HFF-Myc (cell line): ENCODE measurements at places on chromosomes 5 and 9.

DNA sequence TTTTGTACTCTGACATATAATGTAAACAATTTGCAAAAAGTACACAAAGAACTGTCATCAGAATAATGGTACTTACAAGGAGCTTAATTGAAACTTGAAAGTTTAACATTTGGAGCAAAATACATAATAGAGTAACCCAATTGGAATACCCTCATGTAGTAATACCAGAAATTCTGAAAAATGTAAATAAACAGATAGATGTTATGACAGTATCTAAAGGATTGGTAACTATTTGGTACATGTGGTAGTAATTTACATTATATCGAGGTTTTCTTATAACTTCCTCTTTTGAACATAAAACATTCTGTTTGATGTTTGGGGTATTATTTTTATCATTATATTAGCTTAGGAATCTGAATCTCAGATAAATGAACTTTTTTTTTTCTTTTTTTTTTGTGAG lies 211.7 kb upstream of the ELL2 start:
- DNase-seq, result no peak

DNA sequence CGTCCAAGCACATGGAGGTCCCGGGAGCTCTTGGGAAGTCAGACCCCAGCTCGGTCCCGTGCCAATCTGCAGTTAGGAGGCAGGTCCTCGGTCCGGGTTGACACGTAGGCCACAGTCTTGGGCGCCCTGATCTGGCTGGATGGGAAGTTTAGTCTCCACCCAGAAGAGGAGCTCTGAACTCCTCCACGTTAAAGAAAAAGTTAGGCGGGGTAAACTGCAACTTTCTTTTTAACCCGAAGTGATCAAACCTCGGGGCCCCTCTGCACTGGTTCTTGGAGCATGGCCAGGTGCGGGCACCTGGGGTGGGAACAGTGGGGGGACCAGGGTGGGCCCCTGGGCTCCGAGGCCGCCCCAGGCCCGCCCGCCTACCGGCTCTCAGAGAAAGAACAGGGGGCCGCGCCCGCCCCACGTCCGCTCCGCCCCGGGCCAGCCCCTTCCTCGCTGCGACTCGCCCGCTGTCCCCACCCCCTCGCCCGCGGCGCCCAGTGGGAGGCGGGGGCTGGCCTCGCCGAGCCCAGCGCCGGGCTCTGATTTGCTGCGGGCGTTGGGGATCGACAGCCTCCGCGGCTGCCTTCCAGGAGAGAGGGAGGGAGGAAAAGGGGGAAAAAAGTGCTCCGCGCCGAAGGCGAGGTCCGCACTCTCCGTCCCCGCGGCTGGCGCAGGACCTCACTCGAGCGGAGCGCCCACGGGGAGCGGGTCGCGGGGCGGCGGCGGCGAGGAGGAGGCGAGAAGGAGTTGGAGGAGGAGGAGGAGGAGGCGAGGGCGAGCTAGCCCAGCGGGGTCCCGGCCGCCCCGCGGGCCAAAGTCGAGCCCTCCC lies at the start of gene COL5A1:
TSS of gene COL5A1 (plus strand) at position 631 of the 817 bp plus-strand sequence. CDS start 385 bp downstream, outside the sequence.
- no peak for DNase-seq

- no peak for DNase-seq
Measured at GRCh38 chr9:33304362-33304761, 14.0 kb downstream of the NFX1 start.

DNA sequence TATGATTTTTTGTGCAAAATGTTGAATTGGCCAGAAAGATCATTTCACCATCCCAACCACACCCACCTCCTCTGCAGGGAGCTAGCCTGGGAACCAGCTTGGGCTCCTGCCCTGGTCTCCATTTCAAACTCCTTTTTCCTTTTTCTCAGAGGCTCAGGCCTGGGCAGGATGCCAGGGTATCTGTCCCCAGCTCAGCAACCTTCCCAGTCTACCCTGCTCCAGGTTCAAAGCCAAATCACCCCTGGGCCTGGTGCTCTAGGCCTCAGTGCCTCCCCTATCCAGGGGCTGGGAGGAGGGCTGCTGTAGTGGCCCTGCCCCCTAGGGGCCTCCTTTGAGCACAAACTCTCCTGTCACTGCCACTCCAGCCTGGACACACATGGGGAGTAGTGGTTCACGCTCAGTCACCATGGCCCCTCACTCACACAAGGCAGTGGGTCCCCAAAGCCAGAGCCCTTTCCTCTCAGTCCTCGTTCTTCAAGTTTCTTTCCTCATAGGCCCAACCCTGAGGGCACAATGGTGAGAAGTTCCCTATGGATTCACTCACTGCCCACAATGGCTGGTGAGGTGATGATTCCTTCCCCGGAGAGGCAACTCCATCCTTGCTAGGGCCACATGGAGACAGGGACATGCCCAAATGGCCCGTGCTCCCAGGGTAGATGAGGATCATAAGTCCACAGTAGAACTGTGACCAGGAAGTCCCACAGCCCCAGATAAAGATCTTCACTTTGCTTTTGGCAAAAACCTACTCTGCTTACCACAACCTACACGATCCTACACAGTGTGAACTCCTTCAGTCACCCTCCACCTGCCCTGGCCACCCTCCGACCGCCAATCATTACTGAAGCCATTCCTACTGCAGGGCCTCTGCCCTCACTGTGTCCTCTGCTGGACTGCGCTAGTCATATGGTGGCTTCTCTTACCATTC lies 1.6 kb upstream of the ST6GALNAC4 start:
- DNase-seq, result no peak

DNA sequence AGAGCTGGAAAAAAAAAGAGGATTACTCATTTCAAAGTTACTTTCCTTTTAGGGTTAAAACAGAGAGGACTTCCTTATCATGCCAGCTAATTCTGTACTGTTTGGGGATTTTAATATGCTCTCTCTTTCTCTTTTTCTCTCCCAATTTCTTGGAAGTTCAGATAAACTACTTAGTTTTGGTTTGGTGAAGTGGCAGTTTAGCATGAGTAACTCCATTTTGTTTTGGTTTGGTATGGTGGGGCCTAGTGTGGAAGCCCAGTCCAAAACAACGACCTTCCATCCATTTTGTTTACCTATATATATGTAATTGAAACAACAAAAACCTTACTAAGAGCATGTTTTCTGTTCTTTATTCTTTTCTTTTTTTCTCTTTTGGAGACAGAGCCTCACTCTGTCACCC lies 3.7 kb upstream of the BSPRY start:
- DNase-seq, result no peak

GRCh38 chr9:84935528-84936117 lies 266.1 kb downstream of the NTRK2 start:
- no peak for DNase-seq

- DNase-seq, result no peak
Measured at GRCh38 chr9:121564504-121565260, 65.0 kb upstream of the GGTA1 start.

- no peak for DNase-seq
Measured at GRCh38 chr5:151892393-151892792, 32.3 kb downstream of the GLRA1 start.

DNA sequence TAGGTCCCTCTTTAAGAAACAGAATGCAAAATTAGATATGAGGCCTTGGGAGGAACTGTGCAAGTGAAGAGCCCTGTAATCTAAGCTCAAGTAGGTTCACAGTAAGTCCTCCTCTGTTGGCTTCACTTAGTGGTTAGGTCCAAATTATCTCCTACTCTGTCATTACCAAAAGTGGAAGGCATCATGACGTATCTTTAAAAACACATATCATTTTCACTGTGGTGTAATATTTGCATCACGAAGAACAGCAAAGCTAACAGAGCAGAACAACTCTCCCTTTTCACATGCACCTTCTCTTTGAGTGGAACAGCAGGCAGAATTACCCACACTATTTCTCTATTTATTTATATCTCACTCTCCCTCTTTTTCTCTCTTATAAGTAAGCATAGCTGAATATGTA lies 240.5 kb upstream of the CCNH start:
- DNase-seq, result no peak

- no peak for DNase-seq
Measured at GRCh38 chr5:16983972-16984371, 47.9 kb upstream of the MYO10 start.

- DNase-seq, result no peak
Measured at GRCh38 chr5:124713595-124713994, 32.8 kb downstream of the ZNF608 start.

DNA sequence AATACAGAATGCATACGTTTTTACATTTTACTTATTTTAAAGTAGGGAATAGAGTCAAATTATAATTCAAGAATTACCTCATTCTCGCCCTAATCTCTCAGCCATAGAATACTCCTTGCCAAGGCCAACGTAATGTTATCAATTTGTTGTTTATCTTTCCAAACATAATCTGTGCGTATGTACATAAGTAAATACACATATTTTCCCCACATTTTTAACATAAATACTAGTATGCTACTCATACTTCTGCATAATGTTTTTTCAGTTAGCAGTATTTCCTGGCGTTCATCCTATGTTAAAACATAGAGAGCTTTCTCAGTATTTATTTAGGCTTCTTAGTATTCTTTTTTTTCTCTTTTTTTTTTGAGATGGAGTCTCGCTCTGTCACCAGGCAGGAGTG lies 28.8 kb downstream of the RBM27 start:
- DNase-seq, result no peak

- no peak for DNase-seq
Measured at GRCh38 chr5:119483155-119483554, 30.9 kb downstream of the HSD17B4 start.

GRCh38 chr5:147748590-147748989 lies 33.9 kb downstream of the JAKMIP2 start:
- no peak for DNase-seq

- DNase-seq, result no peak
Measured at GRCh38 chr9:27365707-27366376, 68.9 kb upstream of the EQTN start.

DNA sequence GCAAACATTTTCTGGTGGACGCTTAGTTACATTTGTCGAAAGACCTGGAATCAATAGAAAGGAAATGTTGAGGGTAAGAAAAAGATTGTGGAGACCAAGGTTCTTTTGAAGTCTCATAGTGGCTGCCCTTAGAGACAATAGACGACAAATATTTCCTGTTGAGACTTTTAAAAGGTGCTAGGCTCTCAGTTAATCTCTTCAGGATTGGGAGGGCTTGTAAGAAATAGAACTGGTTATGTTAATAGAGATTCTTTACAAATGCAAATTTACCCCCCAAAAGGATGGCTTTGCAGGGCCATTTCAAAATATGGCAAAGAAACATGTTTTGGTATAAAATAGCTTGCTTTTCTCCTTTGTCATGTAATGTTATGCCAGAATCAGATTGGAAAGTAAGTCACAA lies 428.2 kb upstream of the CTNND2 start:
- no peak for DNase-seq

DNA sequence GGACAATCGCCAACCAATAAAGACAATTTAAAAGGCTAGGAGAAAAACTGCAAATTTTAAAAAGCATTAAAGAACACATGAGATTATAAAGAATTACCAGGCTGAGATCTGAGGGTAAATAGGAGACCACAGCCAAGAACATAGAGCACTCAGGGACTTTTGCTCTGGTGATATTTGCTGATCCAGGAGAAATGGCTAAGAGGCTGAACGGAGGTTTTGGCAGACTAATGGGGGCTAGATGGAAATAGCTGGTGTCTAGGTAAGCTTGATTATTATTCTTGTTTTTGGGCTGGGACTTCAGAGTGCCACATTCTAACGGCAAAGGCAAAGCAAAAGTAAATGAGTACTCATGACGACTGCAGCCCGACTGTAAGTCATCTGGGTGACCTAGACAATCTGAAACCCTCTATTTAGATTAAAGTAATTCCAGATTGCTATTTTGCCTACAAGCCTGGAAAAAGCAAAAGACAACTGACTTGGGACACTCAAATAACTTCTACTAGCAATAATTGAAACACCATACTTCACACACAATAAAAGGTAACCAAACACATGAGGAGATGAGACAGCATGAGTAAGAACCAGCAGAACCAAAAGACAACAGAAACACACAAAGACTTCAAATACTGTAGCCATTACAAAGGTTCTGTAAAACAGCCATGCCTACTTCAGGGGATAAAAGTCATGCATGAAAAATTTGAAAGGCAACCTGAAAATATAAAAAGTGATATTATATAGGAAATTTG lies 68.8 kb downstream of the JAKMIP2 start:
- no peak for DNase-seq

DNA sequence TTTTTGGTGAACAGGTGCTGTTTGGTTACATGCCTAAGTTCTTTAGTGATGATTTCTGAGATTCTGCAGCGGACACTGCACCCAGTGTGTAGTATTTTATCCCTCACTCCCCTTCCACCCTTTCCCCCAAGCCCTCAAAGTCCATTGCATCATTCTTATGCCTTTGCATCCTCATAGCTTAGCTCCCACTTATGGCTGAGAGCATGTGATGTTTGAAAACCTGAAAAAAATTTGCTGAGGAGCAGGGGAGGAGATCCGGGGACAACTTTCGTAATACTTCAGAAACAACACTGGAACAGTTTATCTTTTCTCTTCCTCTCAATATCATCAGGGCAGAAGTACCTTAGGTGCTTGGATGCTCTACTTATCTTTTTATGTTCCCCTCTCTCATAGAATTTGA lies 226.4 kb downstream of the ADAMTS6 start:
- DNase-seq, result no peak

- DNase-seq, result no peak
Measured at GRCh38 chr9:78261403-78262001, 25.6 kb downstream of the CEP78 start.

GRCh38 chr9:18297056-18297841 lies 176.7 kb upstream of the ADAMTSL1 start:
- peak; percentile 9 for DNase-seq

GRCh38 chr5:72562717-72563116 lies 55.5 kb upstream of the ZNF366 start:
- DNase-seq, result no peak

DNA sequence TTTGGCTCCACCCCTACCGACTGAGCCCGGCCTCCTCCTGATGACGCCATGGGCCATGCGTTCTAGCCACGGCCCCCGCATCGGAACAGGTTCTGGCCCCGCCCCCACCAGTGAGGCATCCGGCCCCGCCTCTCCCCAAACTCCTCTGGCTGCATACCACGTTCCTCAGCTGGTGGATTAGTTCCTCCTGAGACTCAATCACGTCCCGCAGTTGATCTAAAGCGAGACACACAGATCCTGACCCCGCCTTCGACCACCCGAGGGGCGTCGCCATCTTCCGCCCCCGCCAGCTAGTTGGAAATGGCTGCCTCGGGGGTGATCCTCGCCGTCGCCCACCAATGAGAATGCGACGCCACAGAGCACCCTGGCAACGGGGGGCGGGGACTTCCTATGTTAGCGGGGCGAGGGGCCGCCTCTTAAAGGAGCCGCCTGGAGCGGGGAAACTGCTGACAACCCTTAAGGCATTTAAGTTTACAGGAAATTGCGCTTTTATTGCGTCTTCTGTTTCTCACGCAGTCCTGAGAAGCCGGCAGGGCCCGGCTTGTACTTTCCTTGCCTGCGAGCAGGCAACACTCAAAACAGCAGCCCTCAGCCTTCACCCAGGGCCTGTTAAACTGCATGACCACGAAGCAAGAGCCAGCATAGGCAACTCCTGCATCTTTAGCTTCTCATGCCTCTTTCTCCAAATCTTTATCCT lies at the start of gene SPATA24:
TSS of gene SPATA24 (minus strand) at position 303 of the 697 bp plus-strand sequence. CDS start at position 274, 29 bp downstream.
- peak; percentile 90 for DNase-seq

- DNase-seq, result peak; percentile 30
Measured at GRCh38 chr9:34185778-34186551, 7.1 kb downstream of the UBAP1 start.

DNA sequence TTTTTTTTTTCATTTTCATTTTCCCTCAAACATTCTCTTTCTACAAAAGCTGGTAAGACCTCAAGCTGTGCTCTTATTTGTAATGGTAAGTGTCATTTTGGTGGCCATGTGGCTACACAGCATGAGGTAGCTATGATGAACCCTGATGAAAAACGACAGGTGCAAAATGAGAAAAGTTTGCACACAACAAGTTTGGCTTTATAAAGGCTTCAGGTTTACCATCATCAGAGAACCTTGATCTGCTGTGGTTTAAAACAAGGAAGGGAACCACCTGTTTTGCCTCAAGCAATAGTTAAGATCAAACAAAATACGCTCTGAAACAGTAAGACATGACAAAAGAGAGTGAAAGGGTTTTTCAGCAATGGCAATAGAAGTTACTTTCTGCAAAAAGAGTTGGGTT lies 1124.6 kb upstream of the ACO1 start:
- no peak for DNase-seq
